Caco-2 (cell line): ENCODE measurements at places on chromosomes 2 and 18. TPM values are rescaled to one million over a fixed set of nuclear protein-coding genes. Genes with fewer than 3 reads are reported as not detected.

DNA sequence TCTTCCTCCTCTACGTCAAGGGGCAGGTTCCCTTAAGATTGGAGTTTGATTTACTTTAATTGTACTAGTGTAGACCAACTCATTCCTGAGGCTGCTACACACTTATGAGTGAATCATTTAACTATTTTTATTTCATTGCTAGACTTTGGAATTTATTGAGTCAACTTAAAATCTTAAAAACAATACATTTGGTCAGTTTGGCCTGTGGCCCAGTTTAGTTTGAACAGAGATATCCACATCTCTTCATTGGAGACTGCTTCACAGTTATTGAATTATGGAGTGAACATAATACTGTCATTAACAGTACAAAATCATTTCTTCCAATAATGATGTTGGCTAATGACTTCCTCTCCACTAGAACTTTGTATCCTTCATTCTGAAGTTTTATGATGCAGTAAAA, 34.5 kb upstream of the STPG4 start:
- DNase-seq = no peak

DNA sequence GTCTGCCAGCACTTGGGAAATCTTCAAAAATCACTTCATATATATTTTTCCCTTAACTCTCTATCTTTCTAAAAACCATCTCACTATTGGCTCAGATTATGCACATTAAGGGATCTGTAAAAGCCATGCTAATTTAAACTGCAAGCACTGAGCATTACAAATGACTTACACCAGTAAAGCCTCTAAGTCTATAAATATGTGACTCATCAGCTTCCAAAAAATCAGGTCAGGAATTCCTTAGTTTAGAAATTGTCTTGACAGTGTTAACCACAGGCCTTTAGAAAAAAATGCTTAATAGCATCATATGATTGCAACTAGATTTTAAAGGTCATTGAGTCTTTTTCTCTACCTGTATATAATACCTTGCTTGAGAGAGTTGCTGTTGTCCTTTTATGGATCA, 1113.6 kb upstream of the PIK3C3 start:
- no peak for DNase-seq

- no peak for DNase-seq
Measured at GRCh38 chr2:175553910-175554309, 372.4 kb upstream of the ATP5MC3 start.

GRCh38 chr2:164964700-164965099, 9.4 kb upstream of the SLC38A11 start:
- no peak for DNase-seq

IL36RN gene
- 0.19 TPM in 1 of 2 replicates, not detected in the other for total RNA-seq

DNA sequence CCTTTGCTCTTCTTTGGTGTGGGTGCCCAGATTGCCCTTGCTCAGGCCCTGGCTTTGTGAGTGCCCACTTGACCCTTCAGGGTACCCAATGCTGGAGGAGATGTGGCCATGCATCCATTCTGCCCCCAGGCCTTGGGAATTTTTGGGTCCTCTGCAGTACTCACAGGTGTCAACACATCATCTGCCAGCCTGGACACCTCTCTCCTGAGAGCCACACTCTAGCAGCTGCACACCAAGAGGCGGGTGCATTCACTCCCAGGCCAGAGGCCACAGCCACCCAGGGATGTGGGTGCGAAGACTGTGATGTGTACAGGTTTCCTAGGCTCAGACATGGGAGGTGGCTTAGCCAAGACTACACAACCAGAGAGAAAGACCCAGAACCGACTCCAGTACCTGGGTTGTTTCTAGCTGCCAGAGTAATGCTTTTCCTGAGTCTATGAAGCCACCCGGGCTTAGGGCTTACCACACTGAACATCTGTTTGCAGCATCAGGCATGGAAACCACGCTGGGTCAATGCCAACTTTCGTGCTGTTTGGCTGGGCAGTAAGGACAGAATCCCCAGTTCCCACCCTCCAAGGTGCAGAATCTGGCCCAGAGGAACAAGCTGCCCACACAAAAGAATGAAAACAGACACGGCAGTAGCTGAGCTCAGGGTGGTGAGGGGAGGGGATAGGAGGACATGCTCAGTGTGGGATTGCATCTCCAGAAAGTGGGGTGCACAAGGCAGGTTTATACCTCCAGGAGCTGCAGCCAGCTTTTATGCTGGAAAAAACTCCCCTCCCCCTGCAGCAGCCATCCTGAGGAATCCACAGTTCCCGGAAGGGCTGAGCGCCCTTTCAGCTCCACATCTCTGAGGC, 40.1 kb downstream of the KCNF1 start:
- no peak for DNase-seq

- no peak for DNase-seq
Measured at GRCh38 chr2:85768713-85769112, 14.9 kb downstream of the ATOH8 start.

DNA sequence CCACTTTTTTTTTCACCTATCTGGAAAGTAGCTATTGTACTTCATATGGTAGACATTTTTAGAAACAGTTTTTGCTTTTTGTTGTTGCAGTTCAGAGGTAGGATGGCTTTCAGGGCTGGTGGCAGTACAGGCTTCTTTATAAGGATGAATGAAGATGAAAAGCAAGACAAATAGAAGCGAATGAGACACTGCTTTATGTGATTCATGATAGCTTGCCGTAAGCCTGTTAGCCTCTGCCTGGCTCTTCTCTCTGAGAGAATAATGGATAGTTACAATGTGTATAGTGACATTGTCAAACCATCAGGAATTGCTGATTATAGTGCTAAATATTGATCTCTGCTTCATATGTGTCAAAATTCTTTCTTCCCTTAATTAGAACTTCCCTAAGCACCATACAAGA, 173.7 kb downstream of the NR4A2 start:
- no peak for DNase-seq

SATB2 gene
- total RNA-seq = 1.1 and 1.2 TPM in 2 replicates

- DNase-seq = no peak
Measured at GRCh38 chr2:146207901-146208300, 1636.9 kb upstream of the ACVR2A start.

- no peak for DNase-seq
Measured at GRCh38 chr2:142495141-142495540, 364.3 kb upstream of the LRP1B start.

GRCh38 chr2:205177546-205177945, 504.8 kb upstream of the NRP2 start:
- DNase-seq = no peak

AQP12B gene
- total RNA-seq = not detected in 2 replicates

DNA sequence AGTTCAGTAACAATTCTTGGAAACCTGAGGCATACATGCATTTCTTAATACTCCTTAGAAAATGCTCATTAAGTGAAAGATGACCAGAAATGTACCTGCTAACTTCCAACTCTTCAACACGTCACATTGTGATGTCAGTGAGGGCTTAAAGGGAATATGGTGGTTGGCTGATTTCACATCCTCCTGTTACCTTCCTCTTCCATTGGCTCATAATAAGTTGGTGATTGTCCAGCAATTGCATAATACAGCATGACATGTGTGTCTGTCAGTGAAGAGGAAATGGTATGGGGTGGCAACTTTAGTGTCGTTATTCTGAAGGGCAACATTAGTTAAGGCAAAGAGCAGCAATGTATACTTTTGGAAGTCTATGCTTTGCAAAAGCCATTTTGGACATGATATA, 26.0 kb downstream of the PLEK start:
- DNase-seq = no peak

MOGAT1 gene
- not detected in 2 replicates for total RNA-seq

- no peak for DNase-seq
Measured at GRCh38 chr2:35708411-35708923, 647.1 kb upstream of the CRIM1 start.

GRCh38 chr2:10765461-10765860, 44.0 kb downstream of the ATP6V1C2 start:
- DNase-seq = peak; percentile 95

- peak; percentile 71 for DNase-seq
Measured at GRCh38 chr18:3383381-3383915, 66.5 kb upstream of the TGIF1 start.

- no peak for DNase-seq
Measured at GRCh38 chr18:58978916-58979315, 114.2 kb downstream of the ZNF532 start.

DNA sequence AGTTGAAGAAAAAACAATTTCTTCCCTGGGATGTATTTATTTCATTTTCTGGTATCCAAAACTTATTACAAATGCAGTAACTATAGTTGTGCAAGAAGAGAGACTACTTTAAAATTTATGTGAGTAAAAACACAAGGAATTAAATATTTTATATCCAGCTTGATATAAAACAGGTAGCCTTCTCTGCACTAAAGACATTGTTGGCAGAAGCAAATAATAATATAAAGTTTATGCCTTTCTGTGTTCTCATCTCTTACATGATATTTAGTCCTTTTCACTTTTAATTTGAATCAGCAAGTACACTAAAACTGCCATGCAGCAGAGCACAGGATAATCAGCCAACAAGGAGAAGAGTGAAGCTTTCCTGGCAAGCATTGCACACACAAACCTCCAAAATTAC, 352.7 kb downstream of the ARL6IP6 start:
- DNase-seq = no peak

DNA sequence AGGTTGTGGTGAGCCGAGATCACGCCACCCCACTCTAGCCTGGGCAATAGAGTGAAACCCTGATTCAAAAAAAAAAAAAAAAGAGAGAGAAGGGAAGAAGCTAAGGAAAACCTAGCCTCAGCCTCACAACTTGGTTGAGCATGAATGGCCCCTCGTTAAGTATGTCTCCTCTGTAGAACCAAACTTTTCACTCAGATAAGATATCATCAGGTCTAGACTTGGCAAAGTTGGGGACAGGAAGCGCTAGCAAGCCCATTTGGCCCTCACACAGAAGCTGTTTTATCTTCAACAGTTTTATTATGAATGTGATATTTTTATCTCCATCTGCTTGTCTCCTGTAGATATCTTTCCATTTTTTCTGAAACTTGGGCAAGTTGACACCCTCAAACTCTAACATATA, 3.5 kb upstream of the ASXL2 start:
- no peak for DNase-seq

- DNase-seq = no peak
Measured at GRCh38 chr18:51020536-51020935, 9.5 kb upstream of the SMAD4 start.

DNA sequence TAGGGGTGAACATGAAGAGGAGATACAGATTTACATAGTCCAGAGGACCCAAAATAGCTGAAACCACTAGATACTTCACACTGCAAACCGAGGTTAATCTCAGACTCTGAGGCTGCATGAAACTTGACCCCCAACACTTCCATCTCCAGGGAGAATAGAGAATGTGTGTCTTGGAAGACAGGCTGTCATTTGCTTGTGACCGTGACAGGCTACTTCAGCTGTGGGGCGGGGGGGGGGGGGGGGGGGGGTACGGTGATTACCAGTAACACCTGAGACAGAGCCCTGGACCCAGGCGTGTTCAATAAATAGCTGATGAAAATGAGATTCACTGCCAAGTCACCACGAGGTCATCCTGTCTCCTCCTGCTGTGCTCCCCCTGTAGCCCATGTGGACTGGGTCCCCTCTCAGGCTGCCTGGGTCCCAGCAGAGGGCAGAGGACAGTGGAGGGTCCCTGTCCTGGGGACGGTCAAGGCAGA, 5.7 kb upstream of the KLHL29 start:
- no peak for DNase-seq

- no peak for DNase-seq
Measured at GRCh38 chr2:27889774-27890145, 427 bp downstream of the RBKS start.

- no peak for DNase-seq
Measured at GRCh38 chr2:69020496-69021426, 7.8 kb downstream of the ANTXR1 start.

GRCh38 chr2:66850376-66850775, 415.5 kb downstream of the MEIS1 start:
- no peak for DNase-seq

DNA sequence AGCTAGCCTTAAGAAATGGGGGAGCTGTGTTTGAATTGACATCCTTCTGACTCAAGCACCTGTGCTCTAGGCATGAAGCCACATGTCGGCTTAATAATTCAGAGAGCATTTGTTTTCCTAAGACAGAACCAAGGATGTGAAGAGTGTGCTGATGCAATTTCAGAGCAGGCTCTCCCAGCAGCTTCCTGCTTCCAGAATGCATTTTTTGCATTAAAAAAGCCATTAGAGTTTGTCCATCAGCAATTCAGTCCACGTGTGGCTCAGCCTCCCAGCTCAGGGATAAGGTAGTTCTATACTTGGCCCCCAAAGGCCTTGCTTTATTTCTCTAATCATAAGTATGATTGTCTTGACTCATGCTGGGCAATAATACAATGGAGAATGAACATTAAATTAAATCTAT, 37.7 kb downstream of the DOCK10 start:
- DNase-seq = no peak

FAM210A gene
- 17.1 and 17.4 TPM in 2 replicates for total RNA-seq

TRIP12 gene
- total RNA-seq = 111 and 115 TPM in 2 replicates

DNA sequence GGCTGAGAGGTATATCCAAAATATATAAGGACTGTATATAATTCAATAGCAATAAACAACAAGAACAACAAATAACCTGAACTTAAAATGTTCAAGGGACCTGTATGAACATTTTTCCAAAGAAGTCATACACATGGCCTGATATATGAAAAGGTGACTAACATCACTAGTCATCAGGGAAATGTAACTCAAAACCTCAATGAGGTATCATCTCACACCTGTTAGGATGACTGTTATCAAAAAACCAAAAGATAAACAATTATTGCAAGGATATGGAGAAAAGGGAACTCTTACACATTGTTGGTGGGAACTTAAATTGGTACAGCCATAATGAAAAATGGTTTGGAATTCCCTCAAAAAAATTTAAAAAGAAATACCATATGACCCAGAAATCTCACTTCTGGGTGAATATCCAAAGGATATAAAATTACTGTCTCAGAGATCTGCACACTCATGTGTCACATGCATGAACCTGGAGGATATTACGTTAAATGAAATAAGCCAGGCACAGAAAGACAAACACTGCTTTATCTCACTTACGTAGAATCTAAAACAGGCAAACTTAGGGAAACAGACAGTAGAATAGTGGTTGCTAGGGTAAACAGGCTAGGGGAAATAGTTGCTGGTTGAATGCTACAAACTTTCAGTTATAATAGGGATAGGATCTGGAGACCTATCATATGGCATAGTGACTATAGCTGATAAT, 334.5 kb upstream of the MMADHC start:
- no peak for DNase-seq

MEX3C gene
- 44.8 and 47.0 TPM in 2 replicates for total RNA-seq

DNA sequence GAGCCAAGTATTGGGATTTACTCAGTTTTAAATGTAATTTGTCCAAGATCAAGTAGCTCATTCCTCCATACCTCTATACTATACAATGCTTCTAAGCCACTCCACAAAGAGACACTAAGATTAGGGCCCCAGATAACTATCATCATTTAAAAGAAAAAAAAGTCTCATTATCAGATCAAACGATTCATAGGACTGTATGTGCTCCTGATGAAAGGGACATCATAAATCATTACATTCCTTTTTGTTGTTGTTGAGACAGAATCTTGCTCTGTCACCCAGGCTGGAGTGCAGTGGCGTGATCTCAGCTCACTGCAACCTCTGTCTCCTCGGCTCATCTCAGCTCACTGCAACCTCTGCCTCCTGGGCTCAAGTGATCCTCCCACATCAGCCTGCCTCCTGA, 2.2 kb upstream of the SLC3A1 start:
- DNase-seq = no peak

DNA sequence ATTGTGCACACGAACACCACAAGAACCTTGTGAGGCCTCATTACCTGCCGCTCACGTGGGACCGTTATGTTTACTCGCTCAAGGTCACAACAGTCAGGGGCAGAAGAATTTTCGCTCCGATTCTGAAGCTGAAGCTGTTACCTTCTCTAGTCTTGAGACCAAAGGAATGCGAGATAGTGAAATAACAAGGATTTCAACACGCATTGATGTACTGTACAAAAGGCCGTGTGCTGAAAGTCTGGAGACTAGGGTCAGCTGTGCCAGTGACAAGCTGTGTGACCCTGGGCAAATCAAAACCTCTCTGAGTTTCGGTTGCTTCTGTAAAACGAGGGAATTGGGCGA, 583 bp downstream of the NEMP2 start:
- no peak for DNase-seq

POTEF gene
- 20.1 and 21.8 TPM in 2 replicates for total RNA-seq
